Stimulated activated CD4-positive, alpha-beta T cell treated with anti-CD3 and anti-CD28 coated beads, Interleukin-12 subunit alpha, Interleukin-12 subunit beta, amount 100 ng/mL, for 24 hours (primary cell): ENCODE measurements at places on chromosomes 5 and 9.

GRCh38 chr9:127159325-127159801 lies 36.9 kb upstream of the ANGPTL2 start:
- no peak for DNase-seq

DNA sequence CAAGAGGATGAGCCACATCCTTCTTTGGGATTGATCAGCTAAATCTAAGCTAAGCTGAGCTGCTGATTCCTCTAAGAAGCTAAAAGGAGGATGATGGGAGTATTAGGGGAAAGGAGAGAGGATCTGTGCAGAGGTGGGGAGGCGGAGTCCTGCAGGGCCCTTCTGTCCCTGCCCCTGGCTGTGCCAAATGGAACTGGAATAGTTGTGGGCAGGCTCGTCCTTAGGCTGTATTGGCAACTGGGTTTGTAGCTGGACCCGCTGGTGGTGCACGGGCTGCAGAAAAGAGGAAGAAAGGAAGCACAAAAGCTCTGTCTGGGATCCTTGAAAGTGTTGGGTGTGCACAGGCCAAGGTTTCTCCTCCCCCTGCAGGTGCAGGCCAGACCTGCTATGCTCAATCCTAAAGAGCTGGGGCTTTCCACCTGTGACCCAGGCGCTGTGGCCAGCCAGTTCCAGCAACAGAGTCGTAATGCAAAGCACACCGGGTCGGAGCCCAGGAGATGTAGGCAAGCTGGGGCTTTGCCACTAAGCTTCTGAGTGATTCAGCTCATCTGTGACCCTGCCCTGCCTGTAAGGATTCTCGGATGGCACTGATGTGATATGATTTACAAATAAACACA lies 9.8 kb downstream of the CLTB start:
- DNase-seq: no peak

- DNase-seq: no peak
Measured at GRCh38 chr5:96788112-96788749, 19.5 kb downstream of the ERAP1 start.

DNA sequence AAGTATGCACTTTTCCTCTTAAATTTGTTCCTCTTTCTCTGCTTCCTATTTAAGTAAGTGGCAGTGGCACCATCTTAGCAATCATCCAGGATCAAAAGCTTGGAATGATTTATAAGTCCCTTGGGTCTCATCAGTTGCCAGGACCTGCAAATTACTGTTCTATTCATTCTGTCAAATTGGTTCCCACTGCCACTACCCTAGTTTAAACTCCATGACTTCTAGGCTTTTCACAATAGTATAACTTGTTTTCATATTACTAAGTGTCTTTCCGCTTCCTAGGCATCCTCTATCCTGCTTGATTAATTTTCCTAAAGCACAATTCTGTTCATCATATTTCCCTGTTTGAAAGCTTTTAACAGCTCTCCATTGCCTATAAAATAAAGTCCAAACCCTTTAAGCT lies 363.9 kb upstream of the MEF2C start:
- no peak for DNase-seq

DNA sequence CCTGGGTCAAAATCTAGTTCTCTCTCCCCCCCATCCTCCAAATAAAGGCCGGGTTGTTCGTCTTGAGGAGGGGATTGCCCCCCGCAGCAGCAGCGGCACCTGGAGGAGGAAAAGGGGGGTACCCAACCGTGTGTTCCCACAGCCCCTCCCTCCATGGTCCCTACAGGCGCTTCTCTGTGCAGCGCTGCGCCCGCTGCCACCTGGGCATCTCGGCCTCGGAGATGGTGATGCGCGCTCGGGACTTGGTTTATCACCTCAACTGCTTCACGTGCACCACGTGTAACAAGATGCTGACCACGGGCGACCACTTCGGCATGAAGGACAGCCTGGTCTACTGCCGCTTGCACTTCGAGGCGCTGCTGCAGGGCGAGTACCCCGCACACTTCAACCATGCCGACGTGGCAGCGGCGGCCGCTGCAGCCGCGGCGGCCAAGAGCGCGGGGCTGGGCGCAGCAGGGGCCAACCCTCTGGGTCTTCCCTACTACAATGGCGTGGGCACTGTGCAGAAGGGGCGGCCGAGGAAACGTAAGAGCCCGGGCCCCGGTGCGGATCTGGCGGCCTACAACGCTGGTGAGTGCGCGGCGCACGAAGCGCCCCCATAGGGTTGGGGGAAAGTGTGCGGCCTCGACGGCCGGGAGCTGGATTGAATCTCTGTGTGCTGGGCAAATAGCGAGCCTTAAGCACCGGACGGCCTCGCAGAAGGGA lies 3.5 kb downstream of the LHX2 start:
- DNase-seq: no peak

DNA sequence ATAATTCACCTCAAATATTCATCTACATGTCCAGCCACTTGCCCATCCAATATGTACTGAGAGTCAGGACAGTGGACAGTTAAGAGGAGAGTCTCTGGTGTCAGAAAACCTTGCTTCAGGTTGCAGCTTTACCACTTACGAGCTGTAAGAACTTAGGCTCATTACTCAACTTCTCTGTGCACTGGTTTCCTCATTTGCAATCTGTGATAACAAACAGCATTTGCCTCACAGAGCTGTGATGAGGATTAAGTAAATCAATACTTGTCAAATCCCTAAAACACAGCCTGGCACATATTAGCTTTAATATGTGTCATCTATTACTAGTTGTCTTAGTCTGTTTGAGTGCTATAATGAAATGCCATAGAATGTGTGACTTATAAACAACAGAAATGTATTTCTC lies 8.6 kb downstream of the GOLGA1 start:
- no peak for DNase-seq

GRCh38 chr5:136098176-136098575 lies 34.5 kb upstream of the SMAD5 start:
- DNase-seq: no peak

DNA sequence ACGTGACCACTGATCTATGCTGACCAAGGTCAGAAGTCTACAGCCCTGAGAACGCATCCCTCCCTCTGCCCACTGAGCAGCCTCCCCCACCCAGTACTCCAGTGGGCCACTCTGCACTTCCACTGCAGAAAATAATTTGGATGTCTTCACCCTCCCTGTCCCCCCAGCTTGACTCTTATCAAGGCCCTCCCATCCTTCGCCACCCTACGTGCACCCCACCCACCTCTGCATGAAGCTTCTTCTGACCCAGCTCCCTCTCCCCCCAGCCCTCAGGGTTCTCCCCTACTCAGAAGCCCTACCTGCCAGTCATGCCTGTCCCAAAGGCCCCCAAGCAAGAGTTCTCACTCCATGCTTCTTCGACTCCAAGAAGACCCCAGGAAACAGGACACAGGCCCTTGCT lies 138.5 kb upstream of the FSTL4 start:
- no peak for DNase-seq

DNA sequence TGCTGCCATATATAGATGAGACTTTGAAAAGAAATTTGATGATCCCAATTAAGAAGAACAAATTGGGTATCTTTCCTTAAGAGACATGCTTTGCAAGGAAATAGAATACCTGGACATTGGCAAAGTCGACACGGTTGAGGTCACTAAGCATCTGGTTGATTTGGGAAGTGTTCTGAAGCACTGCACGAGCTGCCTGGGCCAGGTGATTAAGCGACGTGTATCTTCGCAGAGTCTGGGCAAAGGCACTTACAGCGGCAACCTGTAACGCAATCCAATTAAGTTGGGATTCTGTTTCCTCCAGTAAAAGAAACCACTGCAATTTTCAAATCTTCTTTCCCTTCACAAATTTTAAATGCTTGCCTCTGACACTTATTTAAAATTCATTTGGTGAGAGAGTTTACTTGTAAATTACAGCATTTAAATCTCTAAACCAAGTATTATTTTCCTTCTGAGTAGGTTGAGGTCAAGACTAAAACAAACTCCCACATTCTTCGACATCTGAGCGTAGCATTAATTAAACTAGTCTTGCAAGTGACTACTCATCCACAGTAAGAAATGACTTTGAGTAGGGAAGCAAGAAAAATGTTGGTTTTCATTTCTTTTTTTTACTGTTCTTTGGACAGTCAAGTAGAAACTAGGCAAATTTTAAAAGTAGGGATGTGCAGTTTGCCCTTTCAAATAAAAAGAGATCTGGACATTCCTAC lies 262.8 kb downstream of the RFX3 start:
- DNase-seq: no peak

GRCh38 chr5:103243665-103244064 lies 14.9 kb upstream of the MACIR start:
- no peak for DNase-seq

DNA sequence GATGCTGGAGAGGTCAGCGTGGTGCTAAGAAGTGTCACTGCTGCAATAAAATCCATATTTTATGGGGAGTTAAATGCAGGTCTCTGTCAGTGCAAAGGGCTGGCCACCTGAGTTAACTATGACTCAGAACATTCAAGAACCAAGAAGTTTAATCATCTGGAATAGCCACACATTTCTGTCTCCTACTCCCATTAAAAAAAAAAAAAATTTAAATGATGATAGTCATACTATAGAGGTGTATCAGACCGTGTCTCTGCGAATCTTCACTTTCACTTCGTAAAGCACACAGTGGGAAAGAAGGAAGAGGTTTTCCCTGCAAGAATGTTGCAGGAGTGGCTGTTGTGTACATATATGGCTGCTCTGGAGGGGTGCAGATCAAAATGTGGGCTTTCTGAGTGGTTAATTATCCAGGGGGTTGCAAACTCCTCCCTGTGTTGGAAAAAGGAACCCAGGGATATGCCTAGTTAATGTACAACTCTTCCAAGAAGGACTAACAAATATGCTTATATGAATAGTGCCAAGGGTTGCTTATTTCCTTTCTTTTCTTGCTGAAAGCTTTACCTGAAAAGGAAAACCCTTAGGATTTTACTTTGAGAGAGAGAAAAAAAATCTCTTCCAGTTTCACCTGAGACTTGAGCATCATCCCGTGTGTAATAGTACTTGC lies 1.5 kb downstream of the CDH6 start:
- no peak for DNase-seq

- DNase-seq: no peak
Measured at GRCh38 chr9:37966412-37967013, 62.6 kb upstream of the SLC25A51 start.

GRCh38 chr9:100083448-100084127 lies 15.2 kb downstream of the ERP44 start:
- no peak for DNase-seq

DNA sequence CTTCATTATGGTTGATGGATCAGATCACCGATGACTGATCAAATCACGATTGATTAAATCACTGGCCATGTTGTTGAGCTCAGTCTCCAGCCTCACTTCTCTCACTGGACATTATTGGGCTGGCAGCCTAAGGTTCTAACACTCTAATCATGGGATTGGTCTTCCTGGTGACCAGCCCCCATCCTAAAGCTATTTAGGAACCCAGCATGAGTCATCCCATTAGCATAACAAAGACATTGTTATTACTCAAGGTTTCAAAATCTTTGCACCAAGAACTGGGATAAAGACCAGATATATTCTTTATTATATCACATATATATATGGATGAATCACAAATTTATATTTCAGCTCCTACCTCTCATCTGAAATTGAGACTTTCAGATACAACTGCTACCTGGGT lies 272.1 kb upstream of the IL12B start:
- DNase-seq: no peak

DNA sequence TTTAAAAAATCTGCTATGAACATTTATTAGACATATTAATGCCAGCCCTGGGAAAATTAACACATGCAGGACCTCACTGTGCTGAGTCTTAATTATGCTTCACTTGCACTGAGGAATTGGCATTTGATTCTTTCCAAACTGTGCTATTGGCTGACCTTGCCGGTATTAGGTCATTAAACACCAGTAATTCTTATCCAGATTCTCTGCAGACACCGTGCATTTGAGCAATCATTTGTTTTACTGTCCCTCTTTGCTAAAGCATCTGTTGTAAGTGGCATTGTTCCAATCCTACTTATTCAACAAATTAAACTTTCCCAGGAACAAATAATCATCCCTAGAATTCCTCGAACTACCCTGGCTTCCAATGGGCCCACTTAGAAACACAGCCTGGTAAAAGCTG lies 145.0 kb downstream of the SLC12A2 start:
- DNase-seq: no peak

GRCh38 chr5:76983468-76983867 lies 30.6 kb downstream of the CRHBP start:
- DNase-seq: no peak

- DNase-seq: no peak
Measured at GRCh38 chr9:71764891-71765290, 3.4 kb downstream of the CEMIP2 start.

DNA sequence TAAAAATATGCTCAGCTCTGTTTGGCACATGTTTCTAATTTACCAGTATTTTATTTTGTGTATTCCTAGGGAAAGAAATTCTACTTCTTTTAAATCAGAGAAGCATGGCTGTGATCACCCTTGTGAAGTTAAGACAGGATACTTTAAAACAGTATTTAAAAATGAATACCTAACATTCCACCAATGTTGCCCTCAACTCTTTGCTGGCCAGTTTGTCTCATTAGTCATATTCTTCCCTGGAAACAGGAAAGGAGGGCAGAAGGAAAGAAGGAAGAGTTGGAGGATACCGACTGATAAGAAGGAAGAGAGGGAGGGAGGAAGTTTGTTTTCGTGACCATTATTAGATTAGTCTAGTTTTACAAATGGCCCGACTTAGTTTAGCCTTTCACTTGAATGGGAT lies 137.4 kb downstream of the PLK2 start:
- DNase-seq: no peak

- no peak for DNase-seq
Measured at GRCh38 chr9:35690294-35690613, 529 bp upstream of the TPM2 start.

DNA sequence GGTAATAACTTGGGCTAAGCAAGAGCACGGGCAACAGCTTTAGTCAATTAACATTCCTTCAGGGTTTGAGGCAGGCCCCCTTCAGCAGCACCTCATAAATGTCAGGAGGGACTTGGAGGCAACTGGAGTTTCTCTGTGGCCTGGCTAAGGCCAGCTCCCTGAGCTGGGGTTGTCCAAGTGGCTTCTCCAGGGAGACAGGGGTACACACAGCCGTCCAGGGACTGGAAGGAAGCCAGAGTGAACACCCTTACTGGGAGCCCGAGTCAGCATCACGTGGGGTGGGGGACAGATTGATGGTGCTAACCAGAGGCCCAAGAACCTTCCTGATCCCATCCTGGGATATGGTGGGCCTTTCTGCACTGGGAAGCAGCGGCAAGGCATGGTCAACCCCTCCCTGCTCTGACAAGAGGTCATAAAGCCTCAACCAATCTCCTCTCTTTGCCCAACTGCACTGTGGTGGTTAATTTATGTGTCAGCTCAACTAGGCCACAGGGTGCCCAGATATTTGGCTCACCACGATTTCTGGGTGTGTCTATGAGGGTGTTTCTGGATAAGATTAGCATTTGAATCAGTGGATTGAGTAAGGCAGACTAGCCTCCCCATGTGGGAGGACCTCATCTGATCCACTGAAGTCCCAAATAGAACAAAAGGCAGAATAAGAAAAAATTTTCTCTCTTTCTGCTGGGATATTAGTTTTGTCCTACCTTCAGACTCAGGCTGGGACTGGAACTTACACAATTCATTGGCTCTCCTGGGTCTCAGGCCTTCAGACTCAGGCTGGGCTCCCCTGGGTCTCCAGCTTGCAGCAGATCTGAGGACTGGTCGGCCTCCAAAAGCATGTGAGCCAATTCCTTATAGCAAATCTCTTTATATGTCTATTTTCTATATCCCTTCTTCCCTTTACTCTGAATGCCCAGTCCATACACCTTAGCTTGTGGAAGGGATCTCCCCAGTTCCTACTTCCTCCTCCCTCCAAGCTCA lies 127.2 kb upstream of the LARP1 start:
- DNase-seq: no peak

- DNase-seq: no peak
Measured at GRCh38 chr5:125396462-125396861, 650.0 kb upstream of the ZNF608 start.

GRCh38 chr5:148191010-148191409 lies 11.8 kb upstream of the SPINK6 start:
- no peak for DNase-seq
